ENCODE measurements at places on chromosomes 16 and 17. TPM values are rescaled to one million over a fixed set of nuclear protein-coding genes. Genes with fewer than 3 reads are reported as not detected.

The C1QL1 gene
- total RNA-seq, result 2.0 TPM

The TBC1D3C gene
- total RNA-seq, result not detected

DNA sequence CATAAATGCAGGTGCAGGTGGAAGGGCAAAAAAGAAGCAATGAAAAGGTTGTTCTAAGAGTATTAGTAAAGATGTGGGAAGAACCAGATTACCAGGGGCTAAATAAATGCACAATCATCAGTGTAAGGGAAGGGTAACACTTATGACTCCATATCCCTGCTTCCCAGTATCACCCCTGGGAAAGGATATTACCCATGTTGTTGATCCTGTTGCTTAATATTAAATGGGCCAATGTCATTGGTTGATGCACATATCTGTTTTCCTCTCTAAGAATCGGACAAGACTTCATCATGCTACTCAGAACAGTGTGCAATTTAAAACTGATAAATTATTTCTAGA lies 34.7 kb upstream of the ABCA6 start:
- DNase-seq, result no peak
- H3K4me3 ChIP-seq, result no peak overlapping the region
- no peak overlapping the region for H3K27ac ChIP-seq
- H3K27me3 ChIP-seq, result no peaks in the 10 kb centered on the region
- H3K36me3 ChIP-seq, result no peaks in the 10 kb centered on the region

DNA sequence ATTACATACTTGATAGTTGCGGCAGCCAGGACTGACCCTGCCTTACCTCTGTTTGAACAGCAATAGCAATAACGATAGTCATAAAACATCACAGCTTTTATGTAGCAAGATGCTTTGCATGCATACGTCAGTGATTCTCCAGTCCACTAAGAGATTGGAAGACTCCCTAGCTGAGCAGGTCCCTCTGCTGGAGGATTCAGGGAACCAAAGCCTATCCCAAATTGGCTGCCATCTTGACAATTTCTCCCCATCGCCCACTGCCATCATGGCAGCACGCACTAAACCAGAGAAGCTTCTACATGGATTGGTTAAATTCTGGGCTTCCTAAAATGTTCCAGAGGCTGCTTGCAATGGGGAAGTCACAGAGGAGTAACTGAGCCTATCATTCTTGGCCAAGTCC lies 360.6 kb upstream of the XYLT1 start:
- no peak for DNase-seq
- no peaks in the 10 kb centered on the region for H3K4me1 ChIP-seq
- no peaks in the 10 kb centered on the region for H3K27me3 ChIP-seq
- no peak overlapping the region for H3K27ac ChIP-seq
- H3K36me3 ChIP-seq, result no peaks in the 10 kb centered on the region
- H3K4me3 ChIP-seq, result no peak overlapping the region

DNA sequence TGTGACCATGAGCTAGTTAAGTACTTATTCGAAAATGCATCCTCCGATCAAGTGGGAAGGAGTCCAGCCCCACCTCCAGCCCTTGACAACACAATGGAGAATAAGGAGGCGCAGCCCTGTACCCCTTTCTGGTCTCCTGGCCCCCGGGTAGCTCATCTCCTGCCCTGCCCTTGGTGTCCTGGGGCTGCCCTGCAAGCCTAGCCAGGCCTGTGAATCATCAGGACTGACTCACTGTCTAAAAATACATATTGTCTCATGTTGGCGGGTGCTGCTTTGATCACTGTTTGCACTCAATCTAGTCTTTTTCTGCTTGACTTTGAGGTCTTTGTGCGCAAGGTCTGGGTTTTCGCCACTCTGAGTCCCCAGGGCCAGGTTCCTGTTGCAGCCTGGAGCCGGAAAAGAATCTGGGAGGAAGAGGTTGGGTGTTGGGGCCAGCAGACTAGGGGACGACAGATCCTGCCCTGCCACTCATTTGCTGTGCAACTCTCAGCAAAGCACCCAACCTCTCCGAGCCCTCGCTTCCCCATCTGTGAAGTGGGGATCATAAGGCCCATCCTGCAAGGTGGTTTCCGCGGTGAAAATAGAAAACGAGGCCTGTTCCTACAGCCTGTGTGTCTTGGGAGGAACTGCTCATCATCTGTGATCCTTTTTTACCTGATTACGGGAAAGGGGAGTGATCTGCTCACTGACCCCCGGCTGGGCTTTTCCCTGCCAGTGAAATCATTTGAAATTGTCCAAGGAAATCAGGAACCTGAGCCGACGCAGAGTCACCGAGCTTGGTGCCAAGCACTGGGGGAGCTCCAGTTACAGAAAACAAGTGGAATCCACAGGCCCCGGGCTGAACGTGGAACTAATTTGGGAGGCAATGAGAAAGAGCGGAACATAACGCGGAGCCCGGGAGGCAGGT lies 230.4 kb downstream of the PARN start:
- H3K4me3 ChIP-seq, result no peak overlapping the region

The OTOP2 gene
- total RNA-seq, result not detected

The TAT gene
- 0.09 TPM for total RNA-seq

The TEN1 gene
- total RNA-seq, result 12.0 TPM

DNA sequence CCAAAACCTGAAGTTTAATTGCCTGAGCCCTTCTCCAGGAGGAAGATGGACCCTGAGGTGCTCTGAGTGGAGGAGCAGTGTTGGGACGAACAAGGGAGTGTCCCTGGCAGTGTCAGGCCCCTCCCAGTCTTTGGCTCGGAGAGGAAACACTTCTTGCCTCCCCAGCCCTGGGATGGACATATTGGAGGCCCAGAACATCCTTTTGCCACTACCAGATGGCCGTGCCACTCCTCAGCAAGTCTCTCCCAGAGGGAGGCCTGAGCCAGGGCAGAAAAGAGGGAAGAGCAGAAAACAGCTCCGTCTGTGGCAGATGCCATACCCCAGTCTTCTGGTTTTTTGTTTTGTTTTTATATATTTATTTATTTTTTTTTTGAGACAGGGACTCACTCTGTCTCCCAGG lies 91.5 kb upstream of the CRHR1 start:
- no peaks in the 10 kb centered on the region for H3K27me3 ChIP-seq
- no peak overlapping the region for H3K27ac ChIP-seq
- H3K36me3 ChIP-seq, result no peaks in the 10 kb centered on the region
- H3K4me3 ChIP-seq, result no peak overlapping the region

DNA sequence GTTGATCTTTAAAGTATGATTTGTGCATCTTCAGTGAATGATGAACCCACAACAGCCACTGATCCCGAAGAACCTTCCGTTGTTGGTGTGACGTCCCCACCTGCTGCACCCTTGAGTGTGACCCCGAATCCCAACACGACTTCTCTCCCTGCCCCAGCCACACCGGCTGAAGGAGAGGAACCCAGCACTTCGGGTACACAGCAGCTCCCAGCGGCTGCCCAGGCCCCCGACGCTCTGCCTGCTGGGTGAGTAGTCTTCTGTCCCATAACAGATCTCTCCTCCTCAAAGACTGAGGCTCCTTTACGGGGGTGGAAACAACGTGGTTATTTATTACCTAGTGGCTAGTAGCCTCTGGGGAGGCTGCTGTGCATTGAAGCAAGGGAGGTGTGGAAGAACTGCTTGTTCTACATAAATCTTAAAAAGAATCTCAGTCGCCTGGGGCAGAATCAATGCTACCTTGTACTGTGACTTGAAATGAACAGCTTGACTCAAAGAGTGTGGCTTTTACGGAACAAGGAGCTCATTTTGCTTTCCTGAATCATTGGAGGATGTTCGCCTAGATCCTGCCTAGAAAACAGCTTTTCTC lies 63.0 kb upstream of the CLEC18A start:
- H3K4me1 ChIP-seq, result no peaks in the 10 kb centered on the region
- H3K4me3 ChIP-seq, result no peak overlapping the region
- no peaks in the 10 kb centered on the region for H3K27me3 ChIP-seq
- no peak overlapping the region for H3K27ac ChIP-seq
- DNase-seq, result no peak

GRCh38 chr17:77770331-77771105 lies 188.0 kb upstream of the TNRC6C start:
- H3K4me3 ChIP-seq, result no peak overlapping the region
- no peaks in the 10 kb centered on the region for H3K27me3 ChIP-seq

- H3K4me1 ChIP-seq, result no peaks in the 10 kb centered on the region
- DNase-seq, result no peak
These were observed 11.3 kb downstream of the CACNG4 start for GRCh38 chr17:66975614-66976378.

The CD300LB gene
- not detected for total RNA-seq

DNA sequence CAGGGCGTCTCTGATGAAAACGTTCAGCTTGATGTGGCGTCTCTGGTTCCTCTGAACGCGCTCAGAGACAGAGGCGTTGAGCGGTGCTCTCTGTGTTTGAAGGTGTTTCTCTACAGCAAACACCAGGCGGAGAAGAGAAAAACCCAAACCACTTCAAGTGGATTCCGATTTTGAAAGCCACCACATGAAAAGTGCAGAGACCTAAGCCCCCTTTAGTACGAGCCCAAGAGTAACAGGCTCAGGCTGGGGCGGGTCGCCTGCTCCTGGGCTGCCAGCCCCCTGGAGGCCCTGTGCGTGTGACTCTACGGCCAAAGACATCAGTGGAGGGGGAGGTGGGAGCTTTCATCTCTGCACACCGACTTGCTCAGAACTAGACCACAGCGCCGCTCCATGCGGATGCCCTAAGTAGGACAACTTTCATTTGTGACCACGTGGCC lies 328.4 kb downstream of the MAF start:
- no peaks in the 10 kb centered on the region for H3K4me1 ChIP-seq
- no peak overlapping the region for H3K4me3 ChIP-seq
- H3K36me3 ChIP-seq, result no peaks in the 10 kb centered on the region

- peaks cover 33% of the 10 kb centered on the region for H3K4me1 ChIP-seq
- H3K36me3 ChIP-seq, result no peaks in the 10 kb centered on the region
- H3K27ac ChIP-seq, result peak overlapping the region; percentile 97
- H3K27me3 ChIP-seq, result no peaks in the 10 kb centered on the region
- DNase-seq, result peak; percentile 88
These were observed 49.8 kb upstream of the BAHCC1 start for GRCh38 chr17:81345228-81346089.

DNA sequence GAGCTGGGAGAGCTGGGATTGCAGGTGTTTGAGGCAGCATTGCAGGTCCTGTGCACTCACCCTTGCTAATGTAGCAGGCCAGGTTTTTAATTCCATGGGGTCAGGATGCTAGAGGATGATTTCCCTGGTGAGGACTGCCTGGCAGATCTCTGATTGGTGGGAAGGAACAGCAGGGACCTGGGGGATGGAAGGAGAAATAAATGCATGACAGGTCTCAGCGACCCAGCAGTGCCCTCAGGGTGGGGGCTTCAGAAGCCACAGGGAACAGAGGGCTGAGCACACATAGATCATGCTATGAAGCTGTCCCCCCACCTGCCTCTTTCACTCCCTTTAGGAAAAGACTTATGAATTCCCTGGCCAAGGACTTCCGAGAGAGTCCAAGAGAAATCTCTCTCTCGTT lies 255.5 kb upstream of the N4BP1 start:
- no peaks in the 10 kb centered on the region for H3K27me3 ChIP-seq
- DNase-seq, result no peak
- no peaks in the 10 kb centered on the region for H3K4me1 ChIP-seq
- no peaks in the 10 kb centered on the region for H3K36me3 ChIP-seq

GRCh38 chr16:6335072-6335471 lies 997.6 kb upstream of the RBFOX1 start:
- DNase-seq, result no peak
- H3K27me3 ChIP-seq, result no peaks in the 10 kb centered on the region
- no peaks in the 10 kb centered on the region for H3K4me1 ChIP-seq
- no peak overlapping the region for H3K27ac ChIP-seq
- H3K4me3 ChIP-seq, result no peak overlapping the region

GRCh38 chr16:84726079-84726668 lies 26.4 kb downstream of the USP10 start:
- DNase-seq, result peak; percentile 96
- H3K27me3 ChIP-seq, result no peaks in the 10 kb centered on the region
- no peak overlapping the region for H3K4me3 ChIP-seq
- no peaks in the 10 kb centered on the region for H3K36me3 ChIP-seq
- H3K27ac ChIP-seq, result no peak overlapping the region

DNA sequence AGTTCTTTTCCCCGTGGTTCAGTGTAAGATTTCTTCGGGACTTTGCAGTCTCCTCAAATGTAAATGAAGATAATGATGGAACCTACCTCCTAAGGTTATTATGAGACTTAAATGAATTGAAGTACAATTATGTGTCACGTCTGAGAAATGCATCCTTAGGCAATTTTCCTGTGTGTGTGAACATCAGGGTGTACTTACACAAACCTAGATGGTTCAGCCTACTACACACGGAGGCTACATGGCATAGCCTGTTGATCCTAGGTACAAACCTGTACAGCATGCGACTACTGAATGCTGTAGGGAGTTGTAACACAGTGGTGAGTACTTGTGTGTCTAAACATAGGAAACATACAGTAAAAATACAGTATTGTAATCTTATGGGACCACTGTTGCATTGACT lies 1.1 kb upstream of the FAM20A start:
- no peaks in the 10 kb centered on the region for H3K4me1 ChIP-seq
- peak overlapping the region; percentile 58 for H3K27ac ChIP-seq
- H3K4me3 ChIP-seq, result no peak overlapping the region
- H3K27me3 ChIP-seq, result no peaks in the 10 kb centered on the region

- no peaks in the 10 kb centered on the region for H3K4me1 ChIP-seq
- DNase-seq, result no peak
- H3K27me3 ChIP-seq, result no peaks in the 10 kb centered on the region
- no peaks in the 10 kb centered on the region for H3K36me3 ChIP-seq
These were observed 29.3 kb upstream of the SMIM36 start for GRCh38 chr17:55540414-55541091.

The TPSD1 gene
- total RNA-seq, result not detected
